ENCODE measurements at places on chromosomes 12 and 14.
A peak's percentile ranks its signal among the peaks of the same experiment; 100 is the strongest.

DNA sequence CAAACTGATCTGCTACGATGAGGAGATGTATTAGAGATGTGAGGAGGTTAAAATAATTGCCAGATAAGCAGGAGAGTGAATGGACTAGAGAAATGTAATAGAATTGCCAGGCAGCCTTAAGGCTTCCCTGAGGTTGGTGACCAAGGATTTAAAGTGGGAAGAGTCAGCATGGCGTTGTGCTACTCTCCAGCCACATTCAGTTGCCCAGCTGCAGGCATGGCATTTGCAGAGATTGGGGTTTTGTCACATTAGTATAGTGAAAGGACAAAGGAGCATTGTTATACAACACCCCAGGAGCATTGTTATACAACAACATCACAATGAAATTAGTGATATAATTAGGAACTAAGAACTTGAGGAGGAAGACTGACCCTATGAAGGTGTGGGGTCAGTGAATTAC is 31.7 kb downstream of the MARK3 start:
- DNase-seq: no peak

DNA sequence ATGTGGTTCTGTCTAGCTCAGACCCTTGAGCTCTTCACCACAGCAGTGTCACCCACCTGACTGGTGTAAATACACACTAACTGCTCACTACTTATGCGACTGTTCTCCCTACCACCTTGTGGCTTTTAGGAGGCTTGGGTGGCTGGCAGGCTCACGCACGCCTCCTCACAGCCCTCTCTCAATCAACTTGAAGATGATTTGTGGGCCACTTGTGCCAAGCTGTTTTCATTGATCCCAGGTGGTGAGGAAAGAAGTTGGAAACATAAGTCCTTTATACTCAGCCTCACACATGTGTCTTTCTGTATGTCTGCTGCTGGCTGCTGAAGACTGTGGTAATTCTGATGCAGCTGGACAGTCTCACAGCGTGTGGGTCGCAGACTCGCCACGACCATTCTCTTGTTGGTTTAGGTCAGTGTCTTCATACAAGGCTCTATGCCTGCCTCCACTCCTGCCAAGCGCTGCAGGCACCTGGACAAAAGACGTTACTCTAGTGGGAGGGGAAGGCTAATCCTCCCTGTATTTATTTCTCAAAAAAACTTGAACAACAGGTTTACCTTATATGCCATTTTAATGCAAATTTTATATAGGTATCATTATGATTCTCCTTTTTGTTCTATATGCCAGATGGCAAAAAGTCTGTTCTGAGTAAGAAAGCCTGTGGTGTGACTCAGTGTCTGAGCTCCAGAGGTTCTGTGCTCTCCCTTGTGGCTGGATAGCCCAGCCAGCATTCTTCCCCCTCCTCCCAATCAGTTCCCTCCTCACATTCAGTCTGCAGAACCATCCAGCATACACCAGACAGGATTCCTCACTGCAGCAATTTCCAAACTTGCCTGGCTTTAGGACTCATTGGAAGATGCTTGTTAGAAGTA is 115.6 kb downstream of the DIP2B start:
- DNase-seq: no peak

DNA sequence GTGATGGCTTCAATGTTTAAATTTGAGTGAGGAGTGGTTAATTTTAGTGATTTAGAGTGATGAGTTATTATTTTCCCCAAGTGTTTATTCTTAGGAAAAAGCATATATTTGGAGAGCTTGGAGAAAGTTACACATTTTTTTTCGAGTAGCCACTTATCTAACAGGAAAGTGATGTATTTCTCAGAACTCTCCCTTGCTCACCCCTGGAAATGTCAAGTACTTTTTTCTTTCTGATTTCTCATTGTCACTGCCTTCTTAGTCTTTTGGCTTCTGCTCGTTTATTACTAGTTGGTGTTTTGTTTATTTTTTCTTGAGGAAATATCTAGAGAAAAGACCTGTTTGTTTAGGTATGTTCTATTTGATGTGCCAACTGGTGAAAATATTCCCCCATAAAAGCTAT is 58.8 kb downstream of the AEBP2 start:
- no peak for DNase-seq

DNA sequence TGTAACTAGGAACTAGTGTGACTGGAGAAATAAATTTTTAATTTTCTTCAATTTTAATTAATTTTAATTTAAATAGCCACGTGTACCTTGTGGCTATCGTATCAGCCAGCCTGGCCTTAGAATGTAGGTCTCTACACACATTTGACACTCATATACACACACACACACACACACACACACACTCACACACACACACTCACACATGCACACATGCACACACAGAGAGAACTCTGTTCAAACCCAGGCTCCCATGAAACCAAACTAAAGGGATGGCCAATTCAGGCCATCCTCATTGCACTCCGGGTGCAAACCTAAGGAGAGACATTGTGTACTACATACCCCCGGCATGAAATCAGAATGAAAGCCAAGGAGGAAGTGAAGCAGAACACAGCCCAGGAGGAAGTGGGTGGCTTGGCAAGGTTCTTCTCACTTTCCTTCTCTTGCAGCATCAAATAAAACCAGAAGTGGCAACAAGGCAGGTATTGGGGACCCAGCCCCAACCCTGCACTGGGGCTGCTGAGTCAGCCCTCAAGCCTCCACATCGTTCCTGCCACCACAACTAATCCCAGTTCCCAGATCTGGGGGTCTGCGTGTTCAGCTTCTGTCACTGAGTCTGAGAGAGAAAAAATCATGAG is 26.2 kb upstream of the CHPT1 start:
- DNase-seq: peak; percentile 84

GRCh38 chr12:42382013-42382696 is 56.2 kb downstream of the PPHLN1 start:
- DNase-seq: peak; percentile 49

DNA sequence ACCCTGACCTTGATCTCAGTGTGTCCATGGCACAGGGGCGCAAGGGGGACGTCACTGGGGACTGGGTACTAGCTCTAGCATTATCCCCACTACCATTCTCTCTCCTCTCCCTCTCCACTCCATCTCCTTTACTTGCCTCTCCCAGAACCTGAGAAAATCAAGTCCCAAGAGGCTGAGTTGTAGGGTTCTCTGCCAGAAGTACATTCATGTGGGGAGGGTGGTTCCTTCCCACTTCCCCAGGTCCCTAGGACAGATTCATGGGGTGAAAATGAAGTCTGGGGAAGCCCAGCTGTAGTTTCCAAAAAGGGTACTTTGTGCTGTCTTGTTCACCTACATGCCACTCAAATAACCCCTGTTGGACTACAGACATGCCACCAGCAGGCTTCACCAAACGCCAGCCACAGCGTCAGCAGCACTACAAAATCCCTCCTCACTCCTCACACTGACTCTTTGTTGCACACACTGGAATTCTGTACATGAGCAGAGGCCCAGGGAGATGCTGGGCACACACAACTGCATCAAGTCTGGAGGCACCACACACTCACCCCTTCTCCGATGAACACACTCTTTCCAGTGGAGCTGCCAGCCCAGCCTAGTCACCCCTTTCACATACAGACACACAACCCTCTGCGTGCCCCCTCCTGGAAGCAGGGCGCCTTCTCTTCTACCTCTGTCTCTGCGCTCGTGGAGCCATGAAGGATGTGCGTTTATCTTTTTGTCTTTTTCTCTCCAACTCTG is 6.9 kb downstream of the RARG start:
- DNase-seq: no peak

DNA sequence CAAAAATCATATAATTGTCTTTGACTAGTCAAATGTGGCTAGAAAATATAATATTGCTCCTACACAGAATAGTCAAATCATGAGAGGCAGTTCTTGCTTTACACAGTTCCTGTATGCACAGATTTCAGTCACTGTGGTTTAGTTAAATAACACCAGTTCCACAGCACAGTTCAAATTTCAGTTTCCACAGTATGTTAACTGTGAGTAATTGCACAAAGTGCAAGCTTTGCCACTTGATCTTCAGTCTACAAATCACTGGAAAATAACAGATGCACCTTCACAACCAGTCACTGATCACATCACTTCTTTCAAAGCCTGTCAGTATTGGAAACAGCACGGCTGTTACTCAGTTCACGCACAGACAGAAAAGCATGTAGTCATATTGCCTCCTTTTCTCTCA is 38.7 kb downstream of the KCNH5 start:
- DNase-seq: no peak

DNA sequence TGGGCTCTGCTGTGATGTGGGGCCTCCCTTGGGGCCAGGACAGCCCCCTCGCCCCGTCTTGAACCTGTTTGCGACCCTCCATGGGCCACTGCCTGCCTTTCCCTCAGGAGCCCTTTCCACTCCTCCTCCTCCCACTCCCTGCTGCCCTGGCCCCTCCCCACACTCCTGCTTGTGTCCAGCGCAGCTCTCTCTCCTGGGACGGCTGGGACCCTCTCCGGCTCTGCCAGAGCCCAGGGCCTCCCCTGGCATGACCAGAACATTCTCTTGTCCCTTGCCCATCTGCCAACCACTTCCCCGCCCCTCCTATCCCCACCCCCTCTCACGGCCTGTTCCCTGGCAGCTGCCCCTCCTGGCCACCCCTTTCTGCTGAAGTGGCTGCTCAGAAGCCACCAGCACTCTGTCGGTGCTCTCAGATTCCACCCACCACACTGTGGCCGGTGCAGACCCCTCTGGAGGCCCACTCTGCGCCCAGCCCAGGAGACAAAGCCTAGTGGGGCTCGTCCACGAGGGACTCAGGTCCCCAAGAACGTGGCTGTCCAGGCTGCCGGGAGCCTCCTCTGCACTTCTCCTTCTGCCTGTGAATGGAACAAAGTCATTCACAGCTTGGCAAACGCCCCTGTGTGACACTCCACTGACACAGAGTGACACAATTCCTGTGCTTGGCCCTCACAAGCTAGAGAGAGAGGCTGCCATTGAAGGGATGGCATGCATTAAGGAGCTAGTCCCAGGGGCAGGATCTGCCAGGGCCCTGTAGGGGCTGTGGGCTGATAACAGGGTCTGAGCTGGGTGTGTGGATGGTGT is 1.4 kb downstream of the ASPG start:
- no peak for DNase-seq

DNA sequence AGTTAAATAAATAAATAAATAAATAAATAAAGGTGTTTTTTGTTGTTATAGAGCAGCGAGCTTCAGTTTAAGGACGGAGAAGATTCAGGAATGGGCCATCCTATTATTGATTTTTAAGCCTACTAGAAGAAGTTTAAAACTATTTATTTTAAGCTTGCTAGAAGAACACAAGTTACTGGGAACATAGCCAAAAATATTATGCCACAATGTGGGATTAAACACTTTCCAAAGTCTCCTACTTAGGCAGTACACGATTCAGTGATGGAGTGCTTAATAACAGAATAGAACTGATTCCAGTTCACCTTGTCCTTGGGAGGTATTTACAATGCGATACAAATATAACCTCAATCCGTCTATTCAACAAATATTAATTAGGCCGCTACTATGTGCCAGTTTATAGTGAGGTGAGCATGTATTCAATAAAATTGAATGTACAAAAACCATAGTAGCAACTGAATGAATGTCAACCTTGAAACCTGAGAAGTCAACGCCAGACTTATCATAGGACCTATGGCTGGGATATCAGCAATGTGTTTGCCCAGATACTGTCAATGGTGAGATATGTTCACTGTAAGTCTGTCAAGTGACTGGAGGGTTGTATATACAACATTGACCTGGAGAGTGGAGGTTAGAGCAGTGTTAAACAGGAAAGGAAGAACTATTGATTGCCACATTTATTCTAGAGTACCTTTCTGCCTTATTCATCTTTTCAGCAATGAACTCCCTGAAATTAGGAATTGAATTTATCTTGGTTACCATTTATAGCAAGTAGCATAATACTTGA is 486.4 kb downstream of the TMTC2 start:
- no peak for DNase-seq

- DNase-seq: no peak
Measured at GRCh38 chr14:76385435-76385834, 9.5 kb downstream of the ESRRB start.

DNA sequence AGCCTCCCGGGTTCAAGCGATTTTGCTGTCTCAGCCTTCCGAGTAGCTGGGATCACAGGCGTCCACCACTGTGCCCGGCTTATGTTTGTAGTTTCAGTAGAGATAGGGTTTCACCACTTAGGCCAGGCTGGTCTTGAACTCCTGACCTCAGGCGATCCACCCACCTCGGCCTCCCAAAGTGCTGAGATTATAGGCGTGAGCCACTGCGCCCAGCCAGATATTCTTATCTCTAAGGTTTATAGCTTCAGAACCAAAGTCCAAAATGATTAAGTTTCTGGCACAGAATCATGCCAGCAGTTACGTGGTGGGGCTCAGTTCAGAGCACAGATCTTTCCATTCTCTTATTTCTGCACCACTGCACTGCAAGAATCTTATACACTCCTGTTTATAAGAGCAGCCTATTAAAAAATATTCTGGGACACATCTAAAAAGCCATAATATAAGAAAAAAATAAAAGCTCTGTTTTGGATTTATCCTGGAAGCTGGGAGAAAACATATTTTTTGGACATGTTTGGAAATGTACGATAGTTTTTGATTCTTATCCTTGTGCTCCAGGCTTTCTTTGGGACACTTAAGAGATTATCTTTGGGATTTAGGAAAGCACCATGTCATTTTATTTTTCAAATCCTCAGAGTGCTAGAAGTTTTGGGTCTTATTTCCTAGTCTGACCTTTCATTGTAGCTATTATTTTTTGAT is 129.6 kb downstream of the LMNTD1 start:
- no peak for DNase-seq

DNA sequence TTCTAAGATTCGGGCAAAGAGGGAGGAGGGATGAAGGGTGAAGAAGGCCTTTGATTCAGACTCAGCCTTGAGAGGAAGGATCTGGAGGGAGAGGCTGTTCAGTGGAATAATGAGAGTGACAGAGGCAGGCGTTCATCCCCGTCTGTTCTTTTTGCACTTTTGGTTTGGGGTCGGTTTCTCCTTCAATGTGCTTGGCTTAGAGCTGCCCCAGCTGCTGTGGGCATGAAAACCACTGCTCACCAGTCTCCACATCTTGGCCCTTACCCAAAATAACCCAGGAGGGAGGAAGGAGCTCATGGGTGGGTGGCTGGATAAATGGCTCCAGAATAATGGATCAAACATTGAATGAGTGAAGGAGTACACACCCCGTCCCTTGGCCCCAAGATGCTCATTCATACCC is 261.7 kb upstream of the FKBP4 start:
- DNase-seq: no peak

GRCh38 chr14:30966415-30967363 is 58.8 kb upstream of the AP4S1 start:
- DNase-seq: peak; percentile 43

DNA sequence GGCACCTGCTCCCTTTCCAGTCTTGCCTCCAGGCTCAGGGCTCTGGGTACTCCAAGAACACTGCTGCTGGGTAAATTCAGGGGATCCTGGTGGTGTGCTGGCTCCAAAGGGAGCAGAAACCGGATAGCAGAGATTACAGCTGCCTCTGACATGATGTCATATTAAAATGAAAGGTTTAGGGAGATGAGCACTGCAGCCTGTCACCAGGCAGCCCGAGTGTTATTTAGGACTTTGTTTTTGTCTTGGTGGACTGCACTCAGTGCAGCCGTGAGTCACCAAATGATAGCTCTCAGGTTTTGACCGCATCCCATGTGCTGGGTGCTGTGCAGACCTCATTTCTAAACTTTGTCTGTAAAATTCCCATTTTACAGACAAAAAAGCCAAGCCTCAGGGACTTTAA is 266.0 kb upstream of the CRY1 start:
- DNase-seq: no peak
